Aorta (tissue), 5 donors: ENCODE measurements at places on chromosomes 12 and 14. TPM values are rescaled to one million over a fixed set of nuclear protein-coding genes. Genes with fewer than 3 reads are reported as not detected.

GRCh38 chr12:18496156-18496555 lies 234.8 kb downstream of the PIK3C2G start:
- no peak for DNase-seq

GRCh38 chr12:26770239-26771070 lies 62.5 kb downstream of the ITPR2 start:
- DNase-seq: no peak

GRCh38 chr12:54840244-54840865 lies 14.0 kb upstream of the MUCL1 start:
- no peak for DNase-seq

DNA sequence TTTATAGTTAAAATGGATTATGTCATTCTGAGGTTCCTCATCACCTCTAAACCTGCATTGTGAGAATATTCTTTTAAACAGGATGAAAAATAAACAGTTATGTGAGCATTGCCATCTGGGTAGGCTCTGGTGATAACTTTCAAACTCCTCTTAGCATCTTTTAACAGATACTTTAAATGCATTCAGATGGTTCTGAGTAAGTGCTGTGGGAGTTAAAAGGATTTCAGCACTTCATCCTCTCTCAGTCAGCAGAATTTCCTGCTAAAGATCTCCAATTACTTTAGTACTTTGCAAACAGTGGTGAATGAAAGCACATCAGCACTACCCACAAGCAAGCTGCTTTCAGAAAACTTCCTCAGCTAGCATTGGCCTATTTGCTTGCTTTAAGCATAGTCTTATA lies 59.3 kb upstream of the TMTC1 start:
- DNase-seq: no peak

DNA sequence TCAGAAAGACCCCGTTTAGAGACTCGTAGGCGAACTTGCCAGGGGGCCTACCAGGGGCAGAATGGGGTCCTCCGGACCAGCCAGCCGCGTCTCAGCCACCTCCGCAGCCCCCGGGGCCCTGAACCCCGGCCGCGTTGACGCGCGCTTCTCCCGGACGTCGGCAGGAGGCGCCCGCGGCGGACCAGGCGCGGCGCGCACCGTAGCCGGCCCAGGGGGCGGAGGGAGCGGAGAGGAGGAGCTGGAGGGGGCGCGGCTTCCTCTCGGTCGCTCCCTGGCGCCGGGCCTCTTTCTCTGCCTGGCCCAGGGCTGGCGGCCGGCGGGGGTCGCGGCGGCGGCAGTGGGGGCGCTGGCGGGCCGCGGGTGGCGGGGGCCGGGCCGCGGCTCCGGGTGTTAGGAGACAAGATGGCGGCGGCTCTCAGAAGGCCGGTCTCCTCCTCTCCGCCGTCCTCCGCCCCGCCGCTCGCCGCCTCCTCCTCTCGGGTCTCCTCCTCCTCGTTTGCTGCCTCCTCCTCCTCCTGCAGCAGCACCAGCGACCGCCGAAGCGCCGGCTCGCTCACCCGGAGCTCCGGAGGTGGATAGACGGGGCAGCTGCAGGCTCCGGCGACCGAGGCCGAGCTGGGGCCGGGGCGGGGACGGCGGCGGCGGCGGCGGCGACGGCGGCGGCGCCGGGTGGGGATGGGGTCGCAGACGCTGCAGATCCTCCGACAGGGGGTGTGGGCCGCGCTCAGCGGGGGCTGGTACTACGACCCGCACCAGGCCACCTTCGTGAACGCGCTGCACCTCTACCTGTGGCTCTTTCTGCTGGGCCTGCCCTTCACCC lies at the start of gene PCNX1:
TSS of gene PCNX1 (plus strand) at position 284 of the 820 bp plus-strand sequence. CDS start at position 676, 392 bp downstream.
- peak; percentile 96 for DNase-seq

- no peak for DNase-seq
These were observed 10.1 kb downstream of the CCND2 start for GRCh38 chr12:4283512-4284255.

DNA sequence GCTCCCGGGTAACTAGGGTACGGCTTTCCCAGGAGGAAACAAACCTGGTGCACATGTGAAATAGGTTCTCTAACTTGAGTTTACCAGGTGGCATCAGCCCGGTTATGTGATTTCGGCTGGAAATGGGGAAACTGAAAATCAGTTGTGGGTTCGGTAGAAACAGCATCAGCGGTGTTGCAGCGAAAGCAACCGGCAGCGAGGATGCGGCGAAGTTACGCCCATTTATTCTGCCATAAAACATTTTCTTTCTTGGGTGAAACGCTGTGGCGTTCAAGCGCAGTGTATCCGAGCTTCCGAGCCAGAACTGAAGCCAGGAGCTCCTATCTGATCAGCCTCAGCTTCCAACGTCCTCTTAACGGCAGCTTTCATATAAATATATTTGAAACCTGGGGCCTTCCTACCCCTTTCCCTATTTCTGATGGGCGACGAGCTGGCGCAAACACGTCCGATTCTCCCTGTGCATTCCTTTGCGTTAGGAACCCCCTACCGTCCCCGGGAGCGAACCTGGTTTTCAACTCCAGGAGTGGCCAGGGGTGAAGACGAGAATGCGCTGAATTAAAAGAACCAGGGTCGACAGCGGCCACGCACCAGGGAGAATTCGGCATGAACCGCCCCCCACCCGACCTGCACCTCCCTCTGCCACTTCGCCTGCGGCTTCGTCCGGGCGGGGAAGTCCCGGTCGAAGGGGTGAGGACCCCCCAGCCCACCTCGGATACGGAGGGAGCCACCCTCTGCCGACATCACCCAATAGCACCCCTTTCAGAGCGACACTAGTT lies 1.6 kb downstream of the DPF3 start:
- no peak for DNase-seq

DNA sequence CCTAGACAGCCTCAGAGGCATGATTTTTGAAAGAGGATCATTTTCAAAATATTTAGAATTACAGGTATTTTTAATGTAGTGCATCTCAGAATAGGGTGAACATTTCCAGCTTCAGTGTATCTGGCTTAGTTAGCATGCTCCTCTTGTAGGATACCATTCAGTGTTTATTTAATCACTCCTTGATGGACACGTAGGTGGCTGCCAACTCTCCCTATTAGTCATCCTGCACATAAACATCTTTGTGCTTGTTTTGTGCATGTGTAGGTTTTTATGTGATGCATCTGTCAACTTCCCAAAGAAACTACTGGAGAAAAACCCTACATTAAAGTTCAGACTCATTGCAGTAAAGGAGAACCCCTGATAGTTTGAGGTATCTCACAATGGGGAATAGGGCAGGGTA lies 52.5 kb upstream of the RBM19 start:
- DNase-seq: no peak

GRCh38 chr12:29782285-29782870 lies 1.4 kb downstream of the TMTC1 start:
- no peak for DNase-seq

DNA sequence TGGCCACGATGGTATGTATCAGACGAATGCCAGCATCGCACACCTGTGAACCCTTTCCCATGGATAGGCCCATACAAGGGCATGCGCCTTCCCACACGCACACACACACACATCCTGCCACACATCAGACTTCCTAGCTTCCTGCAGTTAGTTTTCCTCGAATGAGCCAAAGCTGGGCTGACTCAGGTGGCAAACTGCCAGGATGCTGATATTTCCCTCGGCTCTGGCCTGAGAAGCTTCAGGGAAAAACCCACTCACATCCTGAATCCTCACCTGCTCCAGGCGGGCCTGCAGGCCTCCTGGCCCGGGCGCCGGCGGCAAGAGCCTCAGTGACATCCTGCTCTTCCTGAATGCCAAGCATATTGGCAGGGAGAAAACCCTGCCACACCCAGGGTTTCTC lies 22.4 kb downstream of the CALM1 start:
- DNase-seq: peak; percentile 95

DNA sequence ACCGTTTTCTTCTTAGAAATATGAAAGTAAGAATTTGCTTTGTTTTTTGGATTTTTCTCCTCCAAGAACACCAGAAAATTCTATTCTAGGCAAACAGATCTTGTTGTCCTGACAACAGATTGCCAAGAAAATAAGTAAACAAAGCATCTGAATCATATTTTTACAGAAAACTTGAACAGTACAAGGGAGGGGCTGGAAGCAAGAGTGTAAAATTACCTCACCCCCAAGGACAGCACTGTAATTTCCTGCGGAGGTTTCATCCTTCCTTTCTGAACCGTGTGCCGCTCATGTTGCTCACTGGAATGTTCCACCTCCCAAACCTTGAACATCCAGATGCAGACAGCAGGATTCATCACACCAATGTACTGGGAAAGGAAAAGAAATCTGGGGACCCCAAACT lies 5.4 kb upstream of the CAMKK2 start:
- no peak for DNase-seq

GRCh38 chr12:123390498-123391426 lies 6.8 kb downstream of the KMT5A start:
- DNase-seq: no peak

- no peak for DNase-seq
These were observed 1083.2 kb downstream of the FLRT2 start for GRCh38 chr14:86613126-86613525.

GRCh38 chr12:402029-402389 lies 565 bp downstream of the CCDC77 start:
- no peak for DNase-seq

- no peak for DNase-seq
These were observed 3.7 kb downstream of the TDG start for GRCh38 chr12:103969391-103969790.

- DNase-seq: no peak
These were observed 454.1 kb downstream of the ATP23 start for GRCh38 chr12:58395470-58395869.

GRCh38 chr14:97248973-97249372 lies 451.8 kb downstream of the VRK1 start:
- DNase-seq: no peak

GRCh38 chr12:76462668-76463224 lies 96.8 kb downstream of the OSBPL8 start:
- DNase-seq: no peak

- peak; percentile 69 for DNase-seq
These were observed 22.9 kb downstream of the ETFBKMT start for GRCh38 chr12:31682136-31682962.

- DNase-seq: no peak
These were observed 16.1 kb downstream of the TAMALIN start for GRCh38 chr12:52022841-52023181.

- DNase-seq: no peak
These were observed 30.7 kb upstream of the STXBP6 start for GRCh38 chr14:25080682-25081081.

- DNase-seq: no peak
These were observed 248.4 kb upstream of the CCDC196 start for GRCh38 chr14:66237741-66238140.

- DNase-seq: no peak
These were observed 53.8 kb upstream of the NTF3 start for GRCh38 chr12:5377997-5378592.

DNA sequence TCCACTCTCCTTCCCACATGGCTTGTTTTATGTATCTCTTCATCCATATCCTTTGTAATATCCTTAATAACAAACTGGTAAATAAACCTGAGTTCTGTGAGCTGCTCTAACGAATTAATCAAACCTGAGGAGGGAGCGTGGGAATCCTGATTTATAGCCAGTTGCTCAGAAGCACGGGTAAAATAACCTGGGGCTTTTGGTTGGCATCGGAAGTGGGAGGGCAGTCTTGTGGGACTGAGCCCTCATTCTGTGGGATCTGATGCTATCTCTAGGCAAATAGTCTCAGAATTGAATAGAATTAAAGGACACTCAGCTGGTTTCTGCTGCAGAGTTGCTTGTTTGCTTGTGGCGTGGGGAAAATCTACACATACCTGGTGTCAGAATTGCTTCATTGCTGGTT lies 17.5 kb upstream of the LDHB start:
- DNase-seq: no peak

DNA sequence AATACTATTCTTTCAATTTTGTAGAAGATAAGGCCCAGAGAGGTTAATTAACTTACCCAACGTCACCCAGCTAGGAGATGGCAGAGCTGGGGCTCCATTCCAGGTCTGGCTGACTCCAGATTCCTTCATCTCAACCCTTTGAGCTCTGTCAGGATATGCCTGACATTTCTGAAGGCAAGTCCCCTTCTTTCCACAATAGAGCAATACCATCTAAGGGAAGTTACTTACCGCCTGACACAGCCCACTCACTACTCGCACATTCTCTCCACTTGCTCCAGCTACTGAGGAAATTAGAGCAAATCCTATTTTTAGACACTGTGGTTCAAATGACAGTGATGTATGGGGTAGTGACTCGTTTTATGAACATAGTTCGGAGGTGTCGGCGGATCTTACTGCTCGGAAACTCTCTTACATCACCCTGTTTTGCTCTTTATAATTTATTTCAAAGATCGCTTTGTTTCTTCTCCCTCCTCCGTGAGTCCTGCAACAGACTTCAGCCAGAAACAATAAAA lies 2.0 kb upstream of the WSCD2 start:
- no peak for DNase-seq

- no peak for DNase-seq
These were observed 970.3 kb downstream of the BCL11B start for GRCh38 chr14:98301681-98302080.

DNA sequence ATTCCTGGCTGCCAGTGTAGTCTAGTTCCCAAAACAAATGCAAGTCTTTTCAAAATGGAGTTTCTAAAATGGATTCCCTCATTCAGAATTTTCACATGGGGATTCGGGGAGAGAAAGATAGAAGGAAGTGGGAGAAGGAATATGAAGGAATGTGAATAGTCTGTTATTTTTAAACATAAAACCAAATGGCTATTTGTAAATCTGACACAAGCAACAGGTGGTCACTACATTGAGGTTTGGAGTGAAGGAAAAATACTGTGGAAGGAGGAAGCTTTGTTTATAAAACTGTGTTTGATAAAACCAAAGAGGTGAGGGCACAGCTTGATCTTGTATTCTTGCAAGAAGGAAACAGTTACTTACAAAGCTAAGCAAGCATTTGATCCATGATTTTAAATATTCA lies 65.3 kb upstream of the KCNJ8 start:
- DNase-seq: no peak

ITGA7 gene
- polyA plus RNA-seq: 76.1 TPM

FAM186B gene
- polyA plus RNA-seq: 0.26 TPM

FITM1 gene
- not detected for polyA plus RNA-seq

RTL1 gene
- polyA plus RNA-seq: not detected

METAP2 gene
- polyA plus RNA-seq: 106 TPM

CLEC4A gene
- 3.9 TPM for polyA plus RNA-seq

LBHD2 gene
- not detected for polyA plus RNA-seq

LRRK2 gene
- 18.8 TPM for polyA plus RNA-seq

ASCL1 gene
- polyA plus RNA-seq: not detected

STXBP6 gene
- polyA plus RNA-seq: 10.5 TPM

RNASE7 gene
- polyA plus RNA-seq: not detected

KRT73 gene
- not detected for polyA plus RNA-seq

DNAAF2 gene
- polyA plus RNA-seq: 3.9 TPM

SERPINA9 gene
- not detected for polyA plus RNA-seq

MYF6 gene
- polyA plus RNA-seq: not detected

ABHD12B gene
- 0.13 TPM for polyA plus RNA-seq

PTPN6 gene
- 25.7 TPM for polyA plus RNA-seq

SAMD4A gene
- polyA plus RNA-seq: 18.8 TPM
